Right lobe of liver (tissue), 6 donors: ENCODE measurements at places on chromosomes 7 and 10.
A peak's percentile ranks its signal among the peaks of the same experiment; 100 is the strongest.

DNA sequence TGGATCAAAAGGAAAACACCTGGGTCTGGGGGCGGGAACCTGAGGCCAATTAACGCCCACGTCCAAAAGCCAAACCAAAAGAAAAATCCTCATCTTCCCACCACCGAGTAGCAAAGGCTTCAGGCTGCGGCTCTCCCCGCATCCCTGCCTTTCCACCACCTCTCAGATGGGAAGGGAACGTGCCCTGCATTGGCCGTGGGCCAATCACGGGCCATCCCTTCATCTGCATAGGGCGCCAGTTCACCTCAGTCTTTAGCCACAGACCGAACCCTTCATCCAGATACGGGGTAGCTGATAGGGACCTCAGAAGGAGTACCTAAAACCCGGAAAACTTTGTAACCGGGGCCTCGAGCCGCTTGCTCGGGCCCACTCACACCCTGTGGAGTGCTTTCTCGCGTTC is 626 bp downstream of the PRPF18 start:
- DNase-seq: peak; percentile 55

DNA sequence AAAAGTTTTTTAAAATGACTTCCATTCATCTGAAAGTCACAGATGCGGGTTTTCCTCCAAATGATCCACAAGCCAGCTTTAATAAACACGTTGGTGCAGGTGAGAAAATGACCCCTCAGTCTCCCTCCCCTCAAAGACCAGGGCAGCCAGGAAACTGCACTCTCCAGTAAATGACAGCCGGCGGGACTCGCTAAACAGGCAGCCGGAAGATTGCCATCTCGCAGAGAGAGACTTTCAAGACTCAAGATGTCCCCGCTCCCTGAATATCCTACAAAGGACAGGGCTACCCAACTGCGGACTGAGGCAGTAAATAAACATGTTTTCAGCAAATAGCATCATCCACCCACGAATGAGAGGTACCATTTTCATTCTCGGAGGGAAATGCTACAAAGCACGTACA is 116.8 kb downstream of the DIP2C start:
- no peak for DNase-seq

GRCh38 chr7:118580743-118581382 is 356.4 kb downstream of the ANKRD7 start:
- DNase-seq: no peak

GRCh38 chr7:113209449-113210203 is 91.3 kb upstream of the SMIM30 start:
- DNase-seq: no peak

DNA sequence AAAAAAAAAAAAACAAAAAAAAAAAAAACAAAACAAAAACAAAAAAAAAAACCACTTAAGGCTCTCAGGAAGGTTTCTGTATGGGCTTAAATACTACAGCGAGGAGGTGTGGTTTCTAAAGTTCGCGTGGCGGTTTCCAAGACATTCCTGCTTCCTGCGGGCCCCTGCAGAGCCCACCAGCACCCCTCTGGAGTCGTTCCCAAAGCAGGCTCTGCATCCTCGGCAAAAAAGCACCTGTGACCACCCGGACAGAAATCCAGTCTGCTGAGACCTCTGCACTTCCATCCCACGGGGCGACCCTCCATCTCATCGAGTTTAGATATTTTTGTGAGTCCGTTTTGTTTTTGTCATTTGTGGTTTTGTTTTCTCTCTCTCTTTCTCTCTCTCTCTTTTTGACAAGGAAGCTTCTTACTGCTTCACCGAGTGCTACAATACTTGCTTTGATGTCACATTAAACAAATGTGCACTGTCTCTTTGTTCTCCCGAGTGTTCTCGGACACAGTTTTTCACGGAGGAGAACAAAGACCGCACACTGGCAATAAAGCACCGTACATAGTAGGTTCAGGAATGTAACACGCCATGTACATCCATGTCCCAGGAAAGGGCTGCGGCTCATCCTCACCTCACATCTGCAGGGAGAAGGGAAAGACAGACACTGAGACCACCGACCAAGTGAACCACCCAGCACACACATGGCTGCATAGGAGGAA is 21.5 kb downstream of the PDGFA start:
- DNase-seq: peak; percentile 46

- DNase-seq: no peak
Measured at GRCh38 chr10:63200431-63200830, 67.3 kb downstream of the NRBF2 start.

DNA sequence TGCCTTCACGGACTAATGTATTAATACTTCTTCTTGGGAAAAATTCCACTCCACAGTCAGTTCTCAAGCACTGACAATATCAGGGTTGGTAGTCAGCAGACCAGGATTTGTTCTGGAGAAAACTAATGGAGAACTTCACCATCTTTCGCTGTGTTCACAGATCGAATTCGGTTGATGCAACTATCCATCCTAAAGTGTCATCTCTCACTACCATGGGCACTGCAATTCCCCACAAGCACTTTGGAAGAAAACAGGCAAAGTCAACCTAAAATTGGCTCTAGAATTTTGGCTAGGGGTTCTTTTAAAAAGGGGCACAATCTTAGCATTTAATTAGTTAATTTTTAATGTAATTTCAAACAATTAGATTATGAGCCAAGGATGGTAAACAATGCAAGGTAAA is 164.4 kb downstream of the HGF start:
- no peak for DNase-seq

DNA sequence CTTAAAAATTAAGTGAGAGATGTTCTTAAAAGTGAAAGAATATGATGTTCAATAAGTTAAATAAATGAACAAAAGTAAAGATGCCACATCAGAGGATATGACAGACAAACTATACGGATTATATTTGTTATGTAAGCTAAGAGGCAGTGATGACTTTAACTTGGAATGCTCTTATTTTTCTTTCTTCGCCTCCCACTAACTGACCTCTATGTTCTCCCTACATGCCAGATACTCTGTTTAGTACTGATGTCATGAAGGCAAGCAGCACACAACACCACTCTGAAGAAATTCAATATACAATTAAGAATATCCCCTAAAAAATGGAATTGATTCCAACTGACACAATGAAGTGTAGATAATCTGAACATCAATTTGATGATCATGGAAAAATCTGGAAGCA is 223.4 kb downstream of the DOCK4 start:
- DNase-seq: no peak

GRCh38 chr7:101686030-101686429 is 56.9 kb upstream of the MYL10 start:
- DNase-seq: no peak

GRCh38 chr10:48300556-48300955 is 5.9 kb upstream of the MAPK8 start:
- DNase-seq: no peak

DNA sequence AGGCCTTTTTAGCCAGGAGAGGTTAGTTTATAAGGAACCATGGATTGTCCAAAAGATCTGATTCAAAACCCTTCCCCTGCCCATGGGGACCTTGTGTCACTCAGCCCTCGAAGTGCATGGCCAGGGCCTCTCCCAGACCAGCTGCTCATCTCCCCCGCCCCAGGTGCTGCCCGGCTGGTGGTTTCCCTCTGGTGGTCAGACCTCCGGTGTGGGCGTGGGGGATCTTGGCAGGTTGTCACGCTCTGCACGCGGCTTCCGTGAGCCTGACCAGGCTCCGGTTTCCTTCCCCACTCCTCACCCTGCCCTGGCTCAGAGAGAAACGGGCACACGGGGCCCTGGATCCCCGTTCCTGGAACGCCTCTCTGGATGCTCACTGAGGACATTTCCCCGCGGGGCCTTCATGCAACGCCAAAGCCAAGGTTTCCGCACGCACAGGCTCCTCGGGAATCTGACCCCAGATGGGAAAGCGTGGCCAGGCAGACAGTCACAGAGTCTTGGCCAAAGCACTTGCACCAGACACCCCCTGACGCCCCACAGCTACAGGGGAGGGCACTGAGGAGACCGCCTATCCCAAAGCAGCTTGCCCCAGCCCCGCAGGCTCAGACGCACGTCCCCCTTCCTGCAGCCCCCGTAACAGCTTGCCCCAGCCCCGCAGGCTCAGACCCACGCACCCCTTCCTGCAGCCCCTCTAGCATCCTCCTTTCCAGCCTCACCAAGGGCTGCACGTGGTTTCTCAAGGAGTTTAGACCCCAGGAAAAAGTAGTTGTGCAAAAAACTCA is 7.8 kb upstream of the DIP2C start:
- no peak for DNase-seq

DNA sequence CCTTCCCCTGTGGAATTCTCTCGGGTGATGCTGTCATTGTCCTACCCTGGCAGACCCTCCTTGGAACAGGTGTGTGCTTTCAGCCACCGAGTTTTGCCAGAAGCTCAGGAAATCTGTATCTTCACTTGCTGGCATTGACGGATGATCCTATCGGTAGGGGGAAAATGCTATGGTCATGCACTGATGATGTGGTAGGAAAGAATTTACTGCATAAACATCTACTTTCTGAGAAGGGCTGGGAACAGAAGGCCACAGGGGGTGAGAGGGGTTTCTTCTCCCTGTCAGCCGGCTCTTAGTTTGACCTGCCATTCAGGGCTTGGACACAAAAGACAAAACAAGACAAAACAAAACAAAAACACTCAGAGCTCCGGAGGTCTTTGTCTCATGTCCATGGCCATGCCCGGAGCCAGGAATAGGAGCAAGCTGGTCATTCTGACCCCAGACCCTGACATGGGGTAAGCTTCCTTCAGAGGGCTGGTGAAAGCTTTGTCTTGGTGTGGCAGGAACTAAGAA is 43.6 kb upstream of the CARD11 start:
- DNase-seq: no peak

DNA sequence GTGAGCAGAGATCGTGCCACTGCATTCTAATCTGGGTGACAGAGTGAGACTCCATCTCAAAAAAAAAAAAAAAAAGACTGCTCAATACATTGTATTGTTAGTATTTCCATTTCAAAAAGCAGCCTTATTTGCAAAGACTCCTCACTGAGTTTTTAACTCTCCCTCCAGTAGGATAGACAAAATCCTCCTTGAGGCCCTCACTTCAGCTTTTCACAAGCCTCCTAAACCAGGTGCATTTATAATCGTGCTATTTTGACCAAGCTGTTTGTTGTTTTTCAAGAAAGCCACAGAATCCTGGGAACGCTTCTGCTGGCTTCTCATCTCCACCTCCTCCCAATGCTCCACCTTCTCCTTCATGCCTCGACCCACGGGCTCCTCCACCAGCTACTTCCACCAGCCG is 6.3 kb upstream of the DDIT4 start:
- DNase-seq: no peak

- no peak for DNase-seq
Measured at GRCh38 chr10:128576943-128577670, 450.9 kb upstream of the MKI67 start.

- DNase-seq: no peak
Measured at GRCh38 chr10:118914629-118915028, 114.9 kb upstream of the NANOS1 start.

DNA sequence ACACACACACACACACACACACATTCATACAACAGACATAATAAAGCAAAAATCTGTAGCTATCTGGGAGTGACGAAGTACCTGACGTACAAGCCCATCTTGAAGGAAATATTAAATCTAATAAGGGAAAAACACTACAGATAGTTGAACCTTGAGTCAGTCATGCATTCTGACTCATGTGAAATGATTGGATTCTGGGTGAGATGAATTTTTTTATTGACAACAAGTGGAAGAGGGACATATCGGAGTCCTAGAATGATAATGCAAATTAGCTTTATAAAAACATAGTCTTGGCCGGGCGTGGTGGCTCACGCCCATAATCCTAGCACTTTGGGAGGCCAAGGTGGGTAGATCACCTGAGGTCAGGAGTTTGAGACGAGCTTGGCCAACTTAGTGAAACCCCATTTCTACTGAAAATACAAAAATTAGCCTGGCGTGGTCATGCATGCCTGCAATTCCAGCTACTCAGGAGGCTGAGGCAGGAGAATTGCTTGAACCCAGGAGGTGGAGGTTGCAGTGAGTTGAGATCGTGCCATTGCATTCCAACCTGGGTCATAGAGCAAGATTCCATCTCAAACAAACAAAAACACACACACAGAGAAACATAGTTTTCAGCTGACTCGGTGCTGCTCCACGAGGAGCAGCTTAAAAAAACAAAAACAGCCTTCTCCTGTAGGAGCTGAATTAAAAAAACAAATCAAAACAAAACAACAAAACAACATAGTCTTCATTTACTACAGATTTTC is 154.4 kb upstream of the MKLN1 start:
- no peak for DNase-seq

- no peak for DNase-seq
Measured at GRCh38 chr10:78524941-78525340, 491.3 kb downstream of the RPS24 start.

- no peak for DNase-seq
Measured at GRCh38 chr10:3412071-3412582, 239.5 kb upstream of the PITRM1 start.

DNA sequence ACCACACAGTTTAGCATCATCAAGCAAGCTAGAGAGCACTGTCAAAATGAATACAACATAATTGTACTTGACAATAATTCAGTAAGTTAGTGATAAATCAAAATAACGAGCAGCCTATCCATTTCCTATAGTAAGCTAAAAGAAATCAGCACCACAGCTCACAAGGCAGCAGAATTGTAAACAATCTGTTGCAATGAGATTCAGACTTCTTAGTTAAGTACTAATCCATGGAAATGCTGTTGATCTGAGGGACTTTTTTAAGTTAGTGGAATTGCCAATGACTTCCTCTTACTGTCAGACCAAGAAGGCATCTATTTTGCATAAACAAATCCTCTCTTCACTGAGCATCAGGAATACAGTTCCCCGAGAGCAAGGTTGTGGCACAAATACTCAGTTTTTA is 136.6 kb upstream of the CCDC6 start:
- no peak for DNase-seq

DNA sequence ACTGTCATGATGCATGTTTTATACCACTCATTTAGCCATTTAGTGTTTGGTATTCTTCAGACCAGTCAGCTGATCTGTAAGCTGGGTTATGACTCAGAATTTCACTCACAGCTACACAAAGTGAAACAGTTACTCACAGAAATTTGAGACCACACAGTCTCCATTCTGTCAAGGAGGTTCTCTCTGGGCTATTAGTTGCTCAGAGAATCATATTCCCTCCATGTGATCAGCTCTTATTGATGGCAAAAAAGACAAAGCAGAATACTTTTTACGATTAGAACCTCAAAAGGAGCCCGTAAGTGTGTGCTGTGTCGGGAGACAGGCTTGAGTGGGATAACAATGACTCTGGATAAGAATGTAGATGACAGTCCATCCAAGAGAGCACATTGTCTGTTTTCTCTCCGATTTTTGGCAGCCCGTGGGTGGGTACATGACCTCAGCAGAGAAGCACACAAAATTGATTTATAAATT is 277.6 kb upstream of the SORCS1 start:
- DNase-seq: no peak

DNA sequence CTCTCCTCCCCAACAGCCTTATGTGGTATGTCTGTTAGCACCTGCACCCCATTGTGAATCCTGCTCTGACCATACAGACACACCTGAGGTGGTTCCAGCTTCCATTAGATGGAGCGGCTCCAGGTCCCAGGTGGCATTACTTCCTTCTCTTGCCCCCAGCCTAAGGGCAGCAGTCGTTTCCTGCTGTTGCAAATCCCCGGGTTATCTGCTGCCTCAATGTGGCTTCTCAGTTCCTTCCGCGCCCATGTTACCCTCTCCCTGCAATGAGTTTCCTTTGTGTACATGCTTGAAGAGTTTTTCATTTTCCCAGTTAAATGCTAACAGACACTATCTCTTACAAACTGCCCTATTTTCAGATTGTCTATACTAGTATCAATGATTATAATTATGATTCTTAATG is 62.8 kb upstream of the PRKCQ start:
- DNase-seq: no peak
